ENCODE measurements at places on chromosomes 1 and 21.

GRCh38 chr21:35236090-35236489, 187.0 kb upstream of the RUNX1 start:
- DNase-seq, result no peak

DNA sequence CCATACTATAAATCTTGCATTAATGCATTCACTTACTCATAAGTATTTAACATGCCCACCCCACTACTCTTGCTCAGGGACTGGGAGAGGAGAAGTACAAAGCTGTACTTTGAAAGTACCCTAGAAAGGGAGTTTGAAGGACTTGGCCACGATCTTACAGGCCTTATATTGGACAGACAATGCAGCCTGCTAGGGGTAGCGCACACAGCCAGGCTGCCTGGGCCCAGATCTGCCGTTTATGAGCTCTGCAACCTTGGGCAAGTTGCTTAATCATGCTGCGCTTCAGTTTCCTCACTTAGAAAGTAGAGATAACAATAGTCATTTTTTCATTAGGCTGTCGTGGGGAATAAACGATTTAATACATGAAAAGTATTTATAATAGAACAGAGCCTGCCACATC, 110.1 kb downstream of the CDC7 start:
- DNase-seq, result no peak

GRCh38 chr21:38477226-38477625, 21.1 kb downstream of the ERG start:
- DNase-seq, result no peak

GRCh38 chr1:175878775-175879174, 135.4 kb upstream of the TNR start:
- no peak for DNase-seq

GRCh38 chr1:116581323-116581885, 10.6 kb upstream of the CD58 start:
- DNase-seq, result no peak

GRCh38 chr1:39969531-39970270, 14.8 kb downstream of the MFSD2A start:
- no peak for DNase-seq

- DNase-seq, result no peak
These were observed 17.8 kb upstream of the CHRM3 start for GRCh38 chr1:239368436-239369109.

DNA sequence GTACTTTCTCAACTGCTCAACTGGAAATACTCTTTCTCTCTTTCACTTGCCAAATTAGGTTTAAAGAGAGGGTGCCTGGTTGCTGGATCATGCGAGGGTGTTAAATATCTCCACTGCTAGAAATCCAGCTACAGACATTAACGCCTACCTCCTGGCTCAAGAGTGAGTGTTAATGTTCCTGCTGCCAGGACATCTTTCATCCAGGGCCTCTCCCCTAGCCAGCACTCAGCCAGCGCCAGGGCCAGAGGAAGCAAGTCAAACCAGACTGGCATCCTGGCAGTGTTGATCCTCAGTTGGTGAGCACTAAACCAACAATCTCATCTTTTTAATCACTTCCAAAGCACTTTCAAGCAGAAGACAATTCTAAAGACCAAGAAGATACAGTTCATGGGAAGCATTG, 92.9 kb upstream of the BARHL2 start:
- DNase-seq, result no peak

- peak; percentile 34 for DNase-seq
These were observed 221.4 kb upstream of the PKN2 start for GRCh38 chr1:88462488-88463261.

DNA sequence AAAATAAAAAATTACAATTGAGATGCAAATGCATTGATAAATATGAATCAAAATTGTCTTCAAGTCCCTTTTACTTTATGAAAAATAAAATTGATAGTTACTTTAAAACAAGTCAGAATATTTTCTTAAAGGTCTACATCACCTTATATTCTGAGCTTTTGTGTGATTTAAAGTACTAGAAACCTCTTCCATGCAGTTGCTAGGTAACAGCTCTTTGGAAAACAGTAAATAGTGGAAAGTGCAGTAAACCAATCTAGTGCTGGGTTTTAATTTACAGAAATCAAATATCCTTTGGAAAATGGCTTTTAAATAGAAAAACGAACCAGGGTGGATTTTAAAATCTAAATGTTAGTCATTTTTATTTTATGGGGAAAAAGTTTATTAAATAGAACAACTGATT, 227.9 kb downstream of the KCNT2 start:
- no peak for DNase-seq

- DNase-seq, result no peak
These were observed 55.0 kb downstream of the SLX9 start for GRCh38 chr21:44994695-44995342.

- peak; percentile 89 for DNase-seq
These were observed 338 bp upstream of the TOR1AIP1 start for GRCh38 chr1:179881642-179882252.

DNA sequence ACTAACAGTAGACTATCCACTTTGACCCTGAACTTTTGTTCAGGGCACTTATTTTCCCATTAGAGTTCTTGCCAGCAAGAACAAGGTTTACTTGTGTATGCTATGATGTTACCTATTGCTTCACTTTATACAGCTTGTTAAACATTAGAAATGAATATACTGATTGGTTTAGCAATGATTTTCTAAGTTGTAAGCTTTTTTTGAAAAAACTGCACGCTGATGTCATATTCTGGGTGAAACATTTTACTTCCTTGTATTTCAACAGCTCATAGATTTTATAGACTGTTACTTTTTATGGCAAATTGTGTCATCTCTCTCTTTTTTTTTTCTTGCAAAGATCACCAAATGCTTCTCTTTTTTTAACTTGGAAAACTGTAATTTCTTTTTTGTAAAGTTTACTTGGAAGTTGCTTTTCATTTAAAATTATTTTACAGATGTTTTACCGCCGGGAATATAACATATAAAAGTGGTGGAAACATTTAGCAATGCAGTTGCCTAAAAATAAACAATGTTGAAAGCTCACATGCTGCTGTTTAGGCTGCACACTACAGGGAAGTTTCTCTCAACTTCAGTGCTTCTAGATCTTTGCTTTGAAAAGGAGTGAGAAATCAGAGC, 215.3 kb upstream of the NFIA start:
- no peak for DNase-seq

DNA sequence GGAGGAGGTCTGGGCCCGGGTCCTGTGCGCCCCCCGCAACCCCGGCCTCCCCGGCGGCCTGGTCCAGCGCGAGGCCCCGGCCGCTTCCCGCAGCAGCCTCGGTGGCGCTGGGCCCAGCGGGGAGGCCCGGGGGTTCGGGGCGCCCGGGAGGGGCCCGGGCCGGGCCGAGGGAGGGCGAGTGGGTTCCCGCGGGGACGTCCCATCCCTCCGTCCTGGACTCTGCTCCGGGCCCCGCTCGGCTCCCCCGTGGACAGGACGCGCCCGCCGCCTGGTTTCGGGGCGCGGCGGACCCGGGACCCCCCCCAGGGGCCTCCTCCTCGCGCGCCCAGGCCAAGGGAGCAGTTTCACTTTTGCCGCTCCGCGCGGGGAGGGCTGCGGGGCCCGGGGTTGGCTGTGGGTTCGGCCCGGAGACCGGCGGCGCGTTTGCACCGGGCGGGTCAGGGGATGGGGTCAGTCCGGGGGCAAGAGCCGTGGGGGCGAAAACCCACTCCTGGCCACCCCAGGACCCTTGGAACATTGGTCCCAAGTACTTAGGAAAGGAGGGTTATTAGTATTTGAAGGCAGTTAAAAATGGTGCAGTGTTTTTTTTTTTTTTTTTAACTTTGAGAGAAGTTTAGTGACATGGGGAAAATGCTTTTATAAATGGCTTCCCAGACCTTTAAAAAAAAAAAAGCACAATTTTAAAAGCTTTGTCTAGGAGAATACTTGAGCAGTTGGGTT, 677 bp downstream of the AGPAT3 start:
- DNase-seq, result peak; percentile 56

Data from ELR (cell line).